ENCODE measurements at places on chromosomes 1 and 21.

DNA sequence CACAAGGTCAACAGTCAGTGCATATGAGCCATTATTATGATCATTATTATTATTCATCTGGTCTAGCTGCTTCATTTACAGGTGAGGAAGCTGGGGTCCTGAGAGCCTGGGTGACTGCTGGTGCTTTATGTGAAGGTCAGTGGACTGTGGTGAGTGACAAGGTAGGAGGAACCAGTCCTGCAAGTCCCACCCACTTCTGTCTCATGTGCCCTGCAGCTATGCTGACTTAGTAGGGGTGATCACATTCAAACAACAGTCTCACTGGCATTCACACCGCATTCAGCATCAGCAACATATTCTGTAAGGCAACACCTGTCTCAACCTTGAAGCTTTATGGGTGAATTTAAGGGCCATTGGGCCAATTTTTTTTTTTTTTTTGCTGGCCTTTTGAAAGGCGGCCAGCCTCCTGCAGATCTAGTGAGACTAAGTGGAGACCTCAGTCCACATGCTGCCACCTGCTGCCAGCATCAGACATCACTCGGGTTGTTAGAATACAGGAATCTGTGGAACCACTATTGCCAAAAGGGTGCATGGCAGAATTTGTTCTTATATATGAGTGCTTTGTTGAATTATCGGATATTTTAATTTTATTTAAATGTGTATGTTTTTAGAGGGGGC, 59.9 kb upstream of the CACNA1E start:
- DNase-seq = peak; percentile 2

GRCh38 chr1:28097100-28097472, 8.7 kb upstream of the EYA3 start:
- no peak for DNase-seq

- DNase-seq = no peak
Observed at GRCh38 chr21:45555251-45555556, 13.0 kb upstream of the SLC19A1 start.

DNA sequence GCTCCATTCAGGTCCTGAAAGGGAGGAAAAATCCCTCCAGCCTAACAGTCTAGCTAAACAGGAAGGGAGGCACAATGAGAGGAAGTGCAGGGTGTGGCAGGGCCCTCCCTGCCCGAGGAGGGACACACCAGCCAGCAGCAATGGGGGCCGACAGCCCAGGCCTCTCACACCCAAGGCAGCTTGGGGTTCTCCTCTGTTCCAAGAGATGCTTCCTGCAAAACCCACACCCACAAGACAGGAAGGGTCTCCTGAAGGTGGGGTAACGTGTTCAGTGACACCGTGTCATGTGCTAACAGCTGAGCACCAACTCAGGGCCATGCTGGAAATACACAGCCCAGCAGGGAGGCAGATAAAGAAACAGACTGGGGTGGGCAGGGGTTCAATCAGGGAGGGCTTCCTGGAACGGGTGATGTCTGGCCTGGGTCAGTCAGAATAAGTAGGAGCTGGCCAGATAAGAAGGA, 10.2 kb downstream of the ECE1 start:
- peak; percentile 50 for DNase-seq

DNA sequence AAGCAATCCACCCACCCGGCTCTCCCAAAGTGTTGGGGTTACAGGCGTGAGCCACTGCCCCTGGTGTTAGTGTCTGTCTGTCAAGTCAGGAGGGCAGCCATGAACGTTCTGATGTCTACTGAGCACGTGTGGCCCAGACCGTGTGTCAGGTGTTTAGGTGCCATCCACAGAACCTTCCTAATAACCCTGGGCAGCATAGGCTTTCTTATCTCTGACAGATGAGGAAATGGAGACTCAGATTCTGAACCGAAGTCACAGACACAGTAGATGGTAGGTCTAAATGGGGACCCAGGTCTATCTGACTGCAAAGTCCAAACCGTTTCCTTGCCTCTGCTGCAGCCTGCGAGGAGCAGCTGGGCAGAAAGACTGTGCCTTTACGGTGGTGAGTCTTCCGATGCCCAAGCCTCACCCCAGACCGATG, 622 bp upstream of the IL6R start:
- DNase-seq = no peak

GRCh38 chr1:89673251-89673650, 40.3 kb downstream of the LRRC8C start:
- DNase-seq = no peak

- no peak for DNase-seq
Observed at GRCh38 chr1:113488576-113489177, 98.4 kb downstream of the MAGI3 start.

- DNase-seq = no peak
Observed at GRCh38 chr21:41228492-41228891, 60.5 kb downstream of the BACE2 start.

GRCh38 chr1:237679687-237680086, 211.0 kb downstream of the ZP4 start:
- no peak for DNase-seq

- no peak for DNase-seq
Observed at GRCh38 chr1:222940095-222940494, 125.3 kb downstream of the DISP1 start.

- DNase-seq = peak; percentile 51
Observed at GRCh38 chr1:155083865-155084721, 5.5 kb downstream of the EFNA3 start.

DNA sequence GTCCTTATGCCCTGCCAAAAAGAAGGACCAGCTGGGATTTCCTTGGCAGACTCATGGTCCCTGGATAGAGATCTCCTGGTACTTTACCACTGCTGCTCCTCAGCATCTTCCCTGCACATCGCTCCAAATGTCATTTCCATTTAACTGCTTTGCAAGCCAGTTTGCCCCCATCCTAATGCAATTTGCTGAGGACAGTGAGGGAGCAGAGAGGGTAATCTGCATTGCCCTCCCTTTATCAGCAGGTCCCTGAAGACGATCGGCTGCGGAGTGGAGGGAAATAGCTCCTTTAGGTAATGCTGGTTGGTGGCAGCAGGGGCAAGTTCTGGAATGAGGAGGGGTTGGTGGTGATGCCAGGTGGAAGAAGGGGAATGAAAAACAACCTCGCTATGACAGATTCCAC, 2.7 kb downstream of the PLXNA2 start:
- no peak for DNase-seq
